ENCODE measurements at places on chromosomes 2 and 18.

GRCh38 chr2:64836566-64836965 lies 152.6 kb upstream of the SLC1A4 start:
- DNase-seq, result no peak

GRCh38 chr2:174760845-174761473 lies 3.3 kb downstream of the CHRNA1 start:
- no peak for DNase-seq

DNA sequence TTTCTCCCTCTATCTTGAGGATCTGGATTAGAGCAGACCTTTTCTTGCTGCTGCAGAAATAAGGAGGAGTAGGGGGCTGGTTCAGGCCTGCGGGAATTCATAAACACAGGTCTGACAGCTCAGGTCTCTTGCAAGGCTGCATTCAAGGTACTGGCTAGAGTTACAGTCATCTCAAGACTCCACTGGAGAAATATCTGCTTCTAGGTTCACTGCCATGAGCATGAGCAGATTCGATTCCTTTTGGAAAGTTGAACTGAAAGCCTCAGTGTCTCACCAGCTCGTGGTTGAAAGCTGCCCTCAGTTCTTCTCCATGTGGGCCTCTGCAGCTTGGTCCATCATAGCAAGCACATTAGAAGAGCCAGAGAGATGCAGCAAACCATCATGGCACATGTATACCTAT lies 124.4 kb upstream of the SETBP1 start:
- DNase-seq, result no peak

DNA sequence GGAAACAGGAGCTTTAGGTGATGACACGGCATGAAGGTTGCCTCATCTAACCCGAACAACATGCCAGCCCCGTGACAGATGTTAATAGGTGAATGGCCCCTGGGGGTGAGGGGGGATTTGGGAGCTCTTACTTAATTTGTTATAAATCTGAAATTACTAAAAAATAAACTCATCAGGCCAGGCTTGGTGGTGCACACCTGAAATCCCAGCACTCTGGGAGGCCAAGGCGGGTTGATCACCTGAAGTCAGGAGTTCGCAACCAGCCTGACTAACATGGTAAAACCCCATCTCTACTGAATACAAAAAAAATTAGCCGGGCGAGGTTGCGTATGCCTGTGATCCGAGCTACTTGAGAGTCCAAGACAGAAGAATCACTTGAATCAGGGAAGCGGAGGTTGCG lies 6.1 kb downstream of the STK25 start:
- DNase-seq, result no peak

- no peak for DNase-seq
Observed at GRCh38 chr2:62738981-62739936, 33.7 kb downstream of the EHBP1 start.

DNA sequence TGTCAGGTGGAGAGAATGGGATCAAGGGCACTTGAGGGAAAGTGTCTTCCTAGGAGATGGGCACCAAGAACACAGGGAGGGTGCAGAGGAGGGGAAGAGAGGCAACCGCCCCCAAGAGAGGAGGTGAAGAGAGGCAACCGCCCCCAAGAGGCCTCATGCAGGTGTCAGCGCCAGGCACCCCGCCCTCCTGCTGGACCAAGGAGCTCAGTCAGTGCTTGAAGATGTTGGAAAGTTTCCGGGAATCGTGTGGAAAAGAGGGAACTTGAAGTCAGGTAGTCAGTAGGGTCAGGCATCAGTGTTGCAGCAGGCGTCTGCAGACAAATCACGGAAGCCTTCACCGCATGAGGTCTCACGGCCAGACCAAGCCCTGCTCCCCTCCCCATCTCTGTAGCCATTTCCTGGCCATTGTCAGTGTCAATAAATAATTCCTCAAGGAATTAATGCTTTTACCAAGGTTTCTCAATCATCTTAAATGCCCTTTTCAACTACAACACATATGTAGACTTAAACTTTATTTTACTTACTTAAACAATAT lies 353.1 kb downstream of the EIPR1 start:
- DNase-seq, result no peak
